ENCODE measurements at places on chromosomes 1 and 21.
A peak's percentile ranks its signal among the peaks of the same experiment; 100 is the strongest.

GRCh38 chr1:181674617-181675016 is 191.3 kb downstream of the CACNA1E start:
- no peak for DNase-seq

- no peak for DNase-seq
Observed at GRCh38 chr1:205271277-205271676, 43.5 kb downstream of the TMCC2 start.

GRCh38 chr1:234386122-234386521 is 12.9 kb downstream of the COA6 start:
- DNase-seq = no peak

DNA sequence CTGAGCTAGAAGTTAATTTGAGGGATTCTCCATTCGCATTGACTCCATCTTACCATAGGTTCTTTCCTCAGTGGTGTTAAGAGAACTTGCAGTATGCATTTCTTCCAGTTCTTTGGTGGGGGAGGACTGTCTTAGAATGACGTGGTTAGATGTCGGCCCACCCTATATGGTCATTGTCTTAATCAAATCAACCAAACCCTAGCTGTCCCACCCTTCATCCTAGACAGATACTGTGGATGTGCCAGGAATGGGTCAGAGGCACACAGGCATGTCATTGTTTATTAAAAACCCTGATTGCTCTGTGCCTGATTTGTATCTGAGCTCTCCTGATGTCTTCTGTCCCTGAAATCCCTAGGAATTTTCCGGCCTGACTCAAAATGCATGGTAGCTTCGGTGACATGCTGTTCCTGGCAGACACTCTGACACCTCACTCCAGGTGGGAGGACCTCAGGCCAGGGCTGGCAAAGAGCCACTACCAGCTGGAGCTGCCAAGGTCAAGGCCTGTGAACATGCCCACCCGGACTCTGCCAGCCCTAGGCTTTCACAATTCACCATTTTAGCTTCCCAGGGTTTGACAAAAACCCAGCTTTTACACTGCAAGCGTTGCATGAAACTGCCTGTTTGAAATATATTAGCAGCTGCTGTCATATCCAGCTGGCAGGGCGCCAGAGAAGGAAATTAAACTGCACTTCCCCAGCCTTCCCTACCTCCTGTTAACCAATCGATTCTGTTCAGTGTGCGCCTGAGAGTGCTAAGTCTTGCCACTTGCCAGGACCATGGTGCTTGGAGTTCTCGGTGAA is 134.0 kb downstream of the FAM78B start:
- no peak for DNase-seq

DNA sequence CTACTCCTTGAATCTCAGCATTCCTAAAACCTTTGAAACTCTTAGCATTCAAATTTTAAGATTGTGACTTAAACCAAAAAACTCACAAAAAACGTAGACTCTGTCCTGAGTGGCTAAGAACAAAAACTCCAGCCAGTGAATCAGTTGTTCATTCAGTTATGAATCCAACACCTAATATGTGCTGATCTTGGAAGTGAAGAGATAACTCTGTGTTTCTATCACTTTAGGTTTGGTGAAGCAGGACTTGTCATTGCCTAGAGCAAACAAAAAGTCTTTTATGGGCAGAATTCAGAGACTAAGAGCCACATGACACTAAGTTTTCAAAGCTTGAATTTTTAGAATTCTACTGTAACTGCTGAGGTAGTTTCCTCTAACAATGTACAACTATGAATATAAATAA is 10.4 kb upstream of the GPR137B start:
- no peak for DNase-seq

DNA sequence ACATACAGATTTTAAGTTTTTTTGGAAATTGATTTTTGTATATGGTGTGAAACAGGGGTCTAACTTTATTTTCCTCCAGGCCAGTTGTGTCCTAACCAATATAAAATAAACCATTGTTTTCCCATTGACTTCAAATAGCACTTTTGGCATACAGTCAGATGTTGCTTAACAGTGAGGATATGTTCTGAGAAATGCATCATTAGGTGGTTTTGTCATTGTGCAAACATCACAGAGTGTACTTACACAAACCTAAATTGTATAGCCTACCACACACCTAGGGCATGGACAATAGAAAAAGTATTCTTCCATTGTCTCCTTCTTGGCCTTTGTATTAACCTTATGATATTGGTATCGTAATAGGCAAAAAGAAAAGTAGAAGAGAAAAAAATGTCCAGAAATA is 37.4 kb upstream of the DISP1 start:
- no peak for DNase-seq

GRCh38 chr1:119324198-119324597 is 44.4 kb upstream of the HAO2 start:
- DNase-seq = no peak

DNA sequence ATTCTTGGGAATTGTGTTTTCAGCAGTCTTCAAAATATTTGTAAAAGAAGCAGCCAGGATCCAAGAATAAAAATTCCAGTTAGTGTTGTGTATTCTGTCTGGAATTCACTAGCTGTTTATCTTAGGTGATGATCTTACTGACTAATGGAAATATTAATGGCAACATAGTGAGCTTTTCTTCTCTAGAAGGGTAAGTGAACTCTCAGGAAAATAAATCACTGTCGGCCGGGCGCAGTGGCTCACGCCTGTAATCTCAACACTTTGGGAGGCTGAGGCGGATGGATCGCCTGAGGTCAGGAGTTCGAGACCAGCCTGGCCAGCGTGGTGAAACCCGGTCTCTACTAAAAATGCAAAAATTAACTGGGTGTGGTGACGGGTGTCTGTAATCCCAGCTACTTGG is 87.4 kb upstream of the KIF1B start:
- DNase-seq = no peak

DNA sequence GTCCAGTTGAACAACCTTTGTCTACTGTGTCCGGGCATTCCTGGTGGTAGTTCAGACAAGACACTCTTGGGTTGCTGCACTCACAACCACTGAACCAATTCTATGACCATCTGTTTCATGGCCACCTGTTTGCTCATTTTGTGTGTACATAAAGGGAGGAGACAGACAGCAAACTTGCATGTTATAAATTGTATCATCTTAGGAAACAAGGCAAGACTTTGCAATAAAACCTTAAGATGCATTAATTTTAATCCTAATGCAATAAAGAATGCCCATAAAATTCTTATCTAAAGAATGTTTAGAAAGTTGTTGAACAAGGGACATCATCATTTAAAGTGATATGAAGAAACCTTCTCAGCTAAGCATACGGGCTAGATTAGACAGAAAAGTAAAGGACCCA is 34.8 kb downstream of the ADAM30 start:
- DNase-seq = no peak

GRCh38 chr1:193730017-193730416 is 543.6 kb upstream of the B3GALT2 start:
- DNase-seq = no peak

GRCh38 chr1:155207806-155208540 is at the start of gene THBS3:
Gene THBS3, minus strand, starts transcription at chr1:155207897. Its CDS starts 21 bp downstream, at chr1:155207876.
- no peak for DNase-seq

DNA sequence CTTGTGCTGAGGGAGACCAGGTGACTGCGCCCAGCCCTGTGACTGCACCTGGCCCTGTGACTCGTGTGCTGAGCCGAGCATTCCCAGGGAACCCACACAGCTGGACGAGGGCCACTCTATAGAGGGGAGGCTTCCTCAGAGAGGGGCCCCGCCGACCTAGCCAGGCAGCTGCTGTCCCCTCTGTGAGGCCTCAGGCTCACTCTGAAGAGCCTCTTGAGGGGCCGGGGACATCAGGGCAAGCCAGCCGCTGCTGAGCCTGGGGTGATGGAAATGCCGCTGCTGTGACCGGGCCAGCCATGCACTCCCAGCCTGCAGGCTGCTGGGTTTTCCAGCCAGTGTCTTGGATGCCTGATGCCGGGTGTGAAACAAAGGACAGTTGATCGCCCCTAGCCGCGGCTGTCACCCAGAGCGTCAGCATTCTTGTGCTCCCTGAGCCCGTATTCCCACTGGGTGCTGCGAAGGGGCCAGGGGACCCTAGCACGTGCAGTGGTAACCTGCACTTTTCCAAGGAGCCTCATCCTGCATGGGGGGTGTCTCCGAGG is 17.5 kb downstream of the PFKL start:
- no peak for DNase-seq

- DNase-seq = no peak
Observed at GRCh38 chr1:9651565-9652378, at the start of gene PIK3CD. Gene PIK3CD, plus strand, starts transcription at chr1:9651731. Its CDS starts 58,725 bp downstream, at chr1:9710456.

DNA sequence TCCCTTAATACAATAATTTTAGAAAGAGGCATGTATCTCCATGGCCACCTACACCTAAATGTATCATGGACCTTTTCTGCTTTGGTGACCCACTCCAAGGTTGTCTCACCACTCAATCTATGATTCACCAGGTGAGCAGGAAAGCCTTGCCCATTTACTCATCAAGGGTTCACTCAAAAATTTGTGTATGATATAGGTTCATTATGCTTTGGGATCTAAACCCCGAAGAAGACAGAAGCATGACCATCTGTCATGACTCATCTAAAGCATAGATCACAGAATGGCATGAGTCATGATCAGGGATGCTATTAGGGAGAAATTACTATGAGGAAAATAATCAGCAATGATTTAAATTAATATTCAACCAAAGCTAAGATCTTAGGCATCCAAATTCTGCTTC is 38.5 kb downstream of the PYHIN1 start:
- DNase-seq = no peak

- no peak for DNase-seq
Observed at GRCh38 chr1:72241397-72241796, 40.9 kb downstream of the NEGR1 start.

GRCh38 chr1:223363057-223363855 is 720 bp downstream of the SUSD4 start:
- peak; percentile 27 for DNase-seq
